Activated naive CD4-positive, alpha-beta T cell treated with Interleukin-2 at 50 U/mL for 16 hours (primary cell): ENCODE measurements at places on chromosomes 4 and X.

GRCh38 chrX:22338740-22339139, 66.0 kb downstream of the CBLL2 start:
- no peak for DNase-seq

- DNase-seq, result no peak
Measured at GRCh38 chr4:40980318-40980883, 230.6 kb downstream of the NSUN7 start.

DNA sequence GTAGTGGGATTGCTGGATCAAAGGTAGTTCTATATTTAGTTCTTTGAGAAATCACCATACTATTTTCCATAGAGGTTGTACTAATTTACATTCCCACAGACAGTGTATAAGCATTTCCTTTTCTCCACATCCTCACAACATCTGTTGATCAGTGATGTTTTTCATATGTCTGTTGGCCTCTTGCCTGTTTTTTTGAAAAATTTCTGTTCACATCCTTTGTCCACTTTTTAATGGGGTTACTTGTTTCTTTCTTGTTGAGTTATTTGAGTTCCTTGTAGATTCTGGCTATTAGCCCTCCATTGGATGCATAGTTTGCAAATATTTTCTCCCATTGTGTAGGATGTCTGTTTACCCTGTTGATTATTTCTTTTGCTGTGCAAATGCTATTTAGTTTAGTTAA, 72.6 kb downstream of the STOX2 start:
- no peak for DNase-seq

- peak; percentile 5 for DNase-seq
Measured at GRCh38 chrX:14697451-14697850, 168.1 kb downstream of the GLRA2 start.

DNA sequence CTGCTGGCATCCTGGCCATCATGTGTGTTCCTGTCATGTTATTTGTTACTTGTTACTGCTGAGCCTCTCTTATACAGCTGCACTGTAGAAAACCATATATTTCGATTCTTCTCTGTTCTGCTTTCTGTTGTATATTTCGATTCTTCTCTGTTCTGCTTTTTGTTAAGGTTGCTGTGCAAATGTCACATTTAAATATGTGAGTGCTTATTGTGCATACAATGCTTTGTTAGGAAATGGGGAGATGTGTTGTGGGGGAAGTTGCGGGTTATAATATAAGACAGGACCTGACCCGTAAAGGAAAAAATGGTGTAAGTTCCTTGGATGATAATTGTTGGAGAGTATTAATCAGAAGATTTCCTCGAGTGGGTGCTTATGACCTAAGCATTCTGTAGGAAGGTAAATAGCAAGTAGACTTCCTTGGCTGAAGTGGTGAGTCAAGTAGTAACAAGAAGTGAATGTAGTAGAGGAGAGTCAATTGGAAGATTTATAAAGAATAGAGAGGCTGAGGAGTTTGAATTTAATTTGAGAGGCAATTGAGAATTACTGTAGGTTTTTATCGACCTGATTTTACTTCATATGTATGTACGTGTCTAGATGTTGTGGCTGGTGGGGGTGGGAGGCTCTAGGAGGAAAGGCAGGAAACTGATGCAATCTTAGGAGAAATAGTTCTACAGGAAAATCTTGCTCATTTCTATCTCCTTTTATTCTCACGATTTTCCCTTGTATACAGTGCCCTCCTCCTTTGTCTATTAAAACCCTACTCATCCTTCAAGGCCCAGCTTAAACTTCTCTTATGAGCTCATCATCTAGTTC, 8.5 kb downstream of the OGT start:
- DNase-seq, result no peak
